ENCODE measurements at places on chromosomes 16 and 17. TPM values are rescaled to one million over a fixed set of nuclear protein-coding genes. Genes with fewer than 3 reads are reported as not detected.

GRCh38 chr17:6576038-6576785 lies 19.9 kb upstream of the PITPNM3 start:
- H3K36me3 ChIP-seq, result no peaks in the 10 kb centered on the region
- no peaks in the 10 kb centered on the region for H3K4me1 ChIP-seq
- H3K27ac ChIP-seq, result no peak overlapping the region

- H3K27me3 ChIP-seq, result no peaks in the 10 kb centered on the region
- peaks cover 8% of the 10 kb centered on the region for H3K36me3 ChIP-seq
- no peak for DNase-seq
- peaks cover 8% of the 10 kb centered on the region for H3K4me1 ChIP-seq
These were observed 17.9 kb downstream of the NDUFAB1 start for GRCh38 chr16:23578101-23578830.

- DNase-seq, result no peak
- no peaks in the 10 kb centered on the region for H3K36me3 ChIP-seq
- H3K4me3 ChIP-seq, result no peak overlapping the region
- no peak overlapping the region for H3K27ac ChIP-seq
- no peaks in the 10 kb centered on the region for H3K27me3 ChIP-seq
These were observed 2.8 kb downstream of the OMG start for GRCh38 chr17:31294231-31294630.

DNA sequence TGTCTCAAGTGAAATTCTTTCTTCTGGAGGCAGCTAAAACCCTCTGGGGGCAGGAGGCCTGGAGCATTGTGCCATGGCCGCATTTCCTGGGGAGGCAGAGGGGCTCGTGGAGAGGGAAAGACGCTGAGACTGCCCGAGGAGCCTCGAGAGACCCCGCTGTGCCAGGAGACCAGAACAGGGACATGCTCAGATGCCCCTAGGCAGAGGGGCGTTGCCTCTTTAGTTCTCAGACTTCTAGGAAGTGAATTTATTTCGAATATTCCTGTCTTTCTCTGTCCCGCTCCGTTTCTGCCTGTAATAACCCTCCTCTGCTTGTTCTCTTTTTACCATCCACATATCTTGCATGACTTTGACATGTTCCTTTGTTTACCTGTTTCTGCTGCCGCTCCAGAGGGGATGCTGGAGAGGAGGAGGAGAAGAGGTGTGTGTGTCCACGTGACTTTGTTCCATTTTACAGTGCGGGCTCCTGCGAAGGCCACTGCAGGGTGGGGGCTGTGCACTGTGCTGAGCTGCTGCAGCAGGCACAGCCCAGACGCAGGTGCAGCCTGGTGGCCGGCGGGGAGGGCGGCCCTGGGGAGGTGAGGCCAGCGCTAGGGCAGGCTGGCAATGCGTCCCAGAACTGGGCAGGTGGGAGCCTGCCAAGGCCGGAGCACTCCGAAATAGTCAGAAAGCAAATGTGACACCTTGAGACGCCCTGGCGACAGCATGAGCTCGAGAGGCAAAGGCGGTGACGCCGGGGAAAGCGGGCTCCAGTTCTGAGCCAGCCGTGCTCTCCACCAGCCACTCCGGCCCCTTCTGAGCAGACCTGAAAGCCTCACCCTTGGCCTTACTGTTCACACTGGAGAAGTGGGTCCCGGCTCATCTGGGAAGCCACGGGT lies 29.9 kb downstream of the CIBAR2 start:
- no peaks in the 10 kb centered on the region for H3K27me3 ChIP-seq
- DNase-seq, result no peak
- no peak overlapping the region for H3K4me3 ChIP-seq
- H3K36me3 ChIP-seq, result peaks cover 37% of the 10 kb centered on the region
- peak overlapping the region; percentile 63 for H3K27ac ChIP-seq

GRCh38 chr17:79678091-79678735 lies 52.5 kb upstream of the ENPP7 start:
- H3K27ac ChIP-seq, result no peak overlapping the region
- no peak overlapping the region for H3K4me3 ChIP-seq
- no peak for DNase-seq
- H3K27me3 ChIP-seq, result peaks cover 64% of the 10 kb centered on the region
- H3K4me1 ChIP-seq, result no peaks in the 10 kb centered on the region
- no peaks in the 10 kb centered on the region for H3K36me3 ChIP-seq

- DNase-seq, result no peak
- no peak overlapping the region for H3K4me3 ChIP-seq
- no peaks in the 10 kb centered on the region for H3K27me3 ChIP-seq
These were observed 278.5 kb downstream of the CEP112 start for GRCh38 chr17:65913326-65913850.

TMC5 gene
- not detected for total RNA-seq
